Stimulated activated CD8-positive, alpha-beta memory T cell treated with anti-CD3 and anti-CD28 coated beads, Interleukin-4, amount 100 ng/mL, for 24 hours (primary cell): ENCODE measurements at places on chromosomes 2 and 18.

DNA sequence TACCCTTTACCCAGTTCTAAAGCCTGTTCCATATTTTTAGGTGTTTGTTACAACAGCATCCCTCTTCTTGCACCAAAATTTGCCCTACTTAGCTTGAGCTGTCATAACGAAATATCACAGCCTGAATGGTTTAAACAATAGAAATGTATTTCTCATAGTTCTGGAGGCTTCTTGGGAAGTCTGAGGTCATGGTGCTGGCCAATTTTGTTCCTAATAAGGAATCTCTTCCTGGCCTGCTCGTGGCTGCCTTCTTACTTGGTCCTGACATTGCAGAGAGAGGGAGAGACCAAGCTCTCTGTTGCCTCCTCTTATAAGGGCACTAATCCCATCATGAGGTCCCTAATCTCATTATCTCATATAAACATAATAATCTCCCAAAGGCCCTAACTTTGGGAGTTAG lies 267.8 kb downstream of the PID1 start:
- DNase-seq: no peak

- DNase-seq: no peak
Measured at GRCh38 chr2:229653531-229653930, 60.8 kb downstream of the DNER start.

- no peak for DNase-seq
Measured at GRCh38 chr18:4125224-4125623, 329.9 kb downstream of the DLGAP1 start.

DNA sequence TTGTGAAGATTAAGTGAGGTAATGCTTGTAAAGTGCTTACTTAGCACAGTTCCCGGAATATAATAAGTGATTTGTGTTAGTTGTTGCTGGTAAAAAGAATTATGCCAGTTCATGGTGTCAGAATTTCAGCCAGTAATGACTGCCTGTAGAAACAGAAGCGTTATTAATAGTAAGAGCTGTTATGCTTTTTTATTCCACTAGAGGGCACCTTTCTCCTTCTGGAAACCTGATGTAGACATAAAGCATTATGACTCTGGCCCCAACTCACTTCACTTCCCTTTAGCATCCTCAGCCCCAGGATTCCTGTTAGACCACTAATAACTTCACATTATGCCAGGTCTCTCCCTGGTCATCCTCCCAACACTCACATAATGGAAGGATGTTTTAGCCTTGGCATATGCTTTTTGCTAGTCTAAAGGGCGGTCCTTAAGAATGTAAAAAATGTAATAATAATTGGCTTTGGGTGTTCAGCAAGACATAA lies 34.9 kb downstream of the C18orf54 start:
- DNase-seq: no peak

GRCh38 chr2:173195100-173195499 lies 119.5 kb downstream of the MAP3K20 start:
- DNase-seq: no peak

DNA sequence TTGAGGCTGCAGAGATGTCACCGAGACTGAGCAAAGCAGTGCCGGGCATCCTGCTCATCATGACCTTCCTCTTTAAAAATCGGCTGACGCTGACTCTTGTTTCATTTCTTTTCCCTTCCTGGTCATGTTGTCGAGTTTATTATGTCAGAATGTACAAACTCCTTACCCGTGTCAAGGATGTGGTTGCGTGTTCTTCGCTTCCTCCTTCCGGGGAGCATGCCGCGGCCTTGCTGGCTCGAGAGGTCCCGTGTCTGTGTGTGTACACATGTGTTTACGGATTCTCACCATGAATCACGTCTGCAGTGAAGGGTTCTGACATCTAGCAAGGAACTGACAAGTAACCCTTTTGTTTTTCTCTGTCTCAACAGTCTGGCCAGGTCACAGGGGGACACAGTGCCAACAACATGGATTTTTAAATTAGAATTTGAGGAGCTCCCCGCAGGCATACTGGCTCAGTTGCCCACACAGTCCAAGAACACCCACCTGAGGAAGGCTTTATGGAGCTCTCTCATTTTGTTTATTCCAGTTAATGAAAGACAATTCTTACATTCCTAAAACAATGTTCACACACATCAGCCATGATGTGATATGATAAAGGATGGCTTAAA lies 60.2 kb downstream of the MYT1L start:
- DNase-seq: no peak

- DNase-seq: no peak
Measured at GRCh38 chr2:144759746-144760145, 239.8 kb upstream of the ZEB2 start.

- no peak for DNase-seq
Measured at GRCh38 chr18:9848170-9848879, 37.4 kb upstream of the TXNDC2 start.

GRCh38 chr2:202121532-202122162 lies 48.6 kb downstream of the KIAA2012 start:
- DNase-seq: no peak

DNA sequence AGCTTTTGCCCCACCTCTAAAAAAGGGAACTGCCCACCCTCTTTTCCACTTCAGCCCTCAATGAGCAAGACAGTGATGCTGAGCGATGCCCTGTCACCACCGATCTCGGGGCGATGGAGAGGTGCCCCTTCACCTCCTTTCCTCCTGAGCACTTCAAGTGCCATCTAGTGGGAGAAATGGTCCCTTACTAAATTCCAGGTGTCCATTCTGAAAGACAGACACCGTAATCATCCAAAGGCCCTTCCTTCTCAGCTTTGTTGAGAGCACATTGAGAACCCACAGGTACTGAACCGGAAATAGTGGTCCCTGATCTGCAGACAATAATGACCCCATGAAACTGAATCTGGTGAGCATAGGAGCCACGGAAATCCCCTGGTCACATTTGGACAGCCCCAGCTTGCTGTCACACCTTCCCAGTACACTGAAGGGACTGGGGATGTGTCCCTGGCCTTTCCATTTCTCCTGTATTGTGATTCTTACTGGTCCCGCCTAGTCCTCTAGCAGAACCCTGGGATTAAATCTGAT lies 38.5 kb downstream of the KCTD18 start:
- no peak for DNase-seq

DNA sequence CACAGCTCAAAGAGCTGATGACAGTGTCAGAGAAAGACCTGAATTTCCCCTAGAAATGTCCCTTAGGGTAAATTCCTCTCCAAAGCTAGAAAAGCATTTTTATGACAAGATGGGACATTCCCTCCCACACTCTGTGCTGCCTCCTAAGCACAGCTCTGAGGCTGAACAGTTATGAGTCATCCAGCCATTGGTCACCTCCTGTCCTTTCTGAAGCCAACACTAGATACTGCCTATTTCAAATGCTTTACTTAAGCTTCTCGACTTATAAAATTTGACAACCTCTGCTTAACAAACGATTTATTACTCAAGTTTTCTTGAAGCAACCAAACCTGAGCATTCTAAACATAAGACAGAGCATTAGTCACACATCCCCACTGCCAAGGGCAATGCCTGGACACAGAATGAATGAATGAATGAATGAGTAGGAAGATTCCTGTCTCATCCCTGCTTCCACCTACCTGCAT lies 35.4 kb downstream of the B4GALT6 start:
- no peak for DNase-seq

DNA sequence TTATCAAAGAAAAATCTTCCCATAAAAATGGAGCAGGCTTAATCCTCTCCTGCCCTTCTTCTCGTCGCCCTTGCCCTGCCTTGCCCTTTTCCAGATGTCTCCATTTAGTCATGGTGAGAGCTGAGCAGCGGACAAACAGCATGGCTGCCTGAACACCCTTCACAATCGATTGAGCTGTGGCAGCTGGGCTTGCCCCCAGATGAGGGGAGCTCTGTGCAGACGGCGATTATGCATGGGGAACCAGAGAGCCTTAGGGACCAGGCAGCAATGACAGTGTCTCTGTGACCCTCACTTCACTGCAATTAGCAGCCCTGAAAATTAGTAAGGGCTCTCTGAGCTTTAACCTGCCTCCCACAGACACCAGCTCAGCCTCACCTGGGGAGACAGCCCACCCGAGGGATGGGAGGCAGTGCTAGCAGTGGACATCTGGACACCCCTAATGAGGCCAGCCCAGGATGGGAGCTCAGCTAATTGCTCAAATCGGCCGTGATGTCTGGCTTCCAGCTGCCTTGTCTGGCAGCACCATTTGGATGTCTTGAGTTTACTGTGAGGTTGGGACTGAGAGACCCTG lies 365.7 kb downstream of the TNS1 start:
- DNase-seq: no peak

- no peak for DNase-seq
Measured at GRCh38 chr18:78899241-78899640, 80.4 kb upstream of the SALL3 start.

GRCh38 chr2:219573166-219573565 lies 1.1 kb downstream of the INHA start:
- no peak for DNase-seq

GRCh38 chr2:169743549-169743948 lies 9.9 kb downstream of the KLHL23 start:
- no peak for DNase-seq

GRCh38 chr2:227351639-227352038 lies 26.6 kb downstream of the MFF start:
- DNase-seq: no peak

GRCh38 chr18:26057344-26057773 lies 33.1 kb downstream of the SS18 start:
- DNase-seq: peak; percentile 4

DNA sequence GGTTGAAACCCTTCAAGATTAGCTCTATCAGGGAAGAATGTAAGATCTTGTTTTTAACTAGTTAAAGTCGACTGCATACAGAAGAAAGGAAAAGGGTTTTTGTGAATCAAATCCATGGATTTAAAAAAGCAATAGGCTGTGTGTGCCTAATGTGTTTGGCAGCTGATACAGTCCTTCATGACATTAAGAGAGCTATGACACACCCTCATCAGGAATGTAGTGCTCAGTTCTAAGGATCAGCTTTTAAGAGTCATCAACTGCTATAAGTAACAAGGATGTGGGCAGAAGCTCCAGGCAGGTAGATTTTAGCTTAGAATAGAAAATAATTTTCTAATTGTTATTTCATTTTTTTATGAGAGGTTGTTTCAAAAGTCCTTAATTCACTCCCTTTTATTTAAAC lies 52.9 kb downstream of the PPP1R1C start:
- DNase-seq: no peak

DNA sequence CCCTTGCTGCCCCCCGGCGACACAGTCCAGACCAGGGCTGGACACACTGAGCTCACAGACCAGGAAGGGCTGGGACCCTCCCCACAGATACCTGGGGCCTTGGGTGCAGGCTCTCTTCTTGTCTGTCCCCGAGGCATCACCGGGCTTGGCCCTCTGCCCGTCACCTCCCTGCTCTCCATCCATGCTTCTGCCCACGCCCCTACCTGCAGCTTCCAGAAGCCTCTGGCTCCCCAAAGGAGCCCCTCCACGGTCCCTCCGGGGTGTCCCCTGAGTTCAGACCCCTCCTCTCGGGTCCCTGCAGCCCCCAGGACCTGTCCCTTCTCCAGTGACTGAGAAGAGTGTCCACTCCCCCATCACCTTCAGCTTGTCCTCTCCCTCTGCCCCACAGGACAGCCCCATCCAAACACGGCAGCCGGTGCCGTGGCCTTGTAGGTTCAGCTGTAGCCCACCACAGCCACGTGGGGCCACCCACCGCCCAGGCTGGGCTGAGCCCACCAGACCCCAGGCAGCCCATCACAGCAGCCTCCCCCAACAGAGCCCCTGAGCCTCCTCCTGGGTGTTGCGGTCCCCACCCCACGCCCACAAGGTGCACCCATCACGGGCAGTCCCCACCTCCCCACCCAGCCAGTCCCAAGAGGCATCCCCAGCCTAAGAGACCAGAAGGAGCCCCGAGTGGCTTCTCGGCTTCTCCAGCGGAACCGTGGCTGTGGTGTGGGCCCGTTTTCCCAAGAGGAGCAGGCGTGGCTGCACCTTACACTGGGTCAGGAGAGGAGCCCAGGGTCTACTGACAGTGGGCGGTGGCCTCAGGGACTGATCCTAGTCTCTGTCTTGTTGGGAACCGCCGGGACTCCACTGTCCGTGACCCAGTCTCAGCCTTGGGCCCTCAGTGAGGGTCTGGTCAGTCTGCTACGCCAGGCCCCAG lies 53.1 kb downstream of the RAMP1 start:
- DNase-seq: no peak

GRCh38 chr2:218291318-218292047 lies 820 bp downstream of the TMBIM1 start:
- no peak for DNase-seq

- no peak for DNase-seq
Measured at GRCh38 chr2:26722911-26723310, 30.4 kb downstream of the KCNK3 start.

- DNase-seq: no peak
Measured at GRCh38 chr2:60602388-60602787, 48.9 kb upstream of the BCL11A start.

- no peak for DNase-seq
Measured at GRCh38 chr18:76783786-76784484, 38.4 kb upstream of the ZNF236 start.

DNA sequence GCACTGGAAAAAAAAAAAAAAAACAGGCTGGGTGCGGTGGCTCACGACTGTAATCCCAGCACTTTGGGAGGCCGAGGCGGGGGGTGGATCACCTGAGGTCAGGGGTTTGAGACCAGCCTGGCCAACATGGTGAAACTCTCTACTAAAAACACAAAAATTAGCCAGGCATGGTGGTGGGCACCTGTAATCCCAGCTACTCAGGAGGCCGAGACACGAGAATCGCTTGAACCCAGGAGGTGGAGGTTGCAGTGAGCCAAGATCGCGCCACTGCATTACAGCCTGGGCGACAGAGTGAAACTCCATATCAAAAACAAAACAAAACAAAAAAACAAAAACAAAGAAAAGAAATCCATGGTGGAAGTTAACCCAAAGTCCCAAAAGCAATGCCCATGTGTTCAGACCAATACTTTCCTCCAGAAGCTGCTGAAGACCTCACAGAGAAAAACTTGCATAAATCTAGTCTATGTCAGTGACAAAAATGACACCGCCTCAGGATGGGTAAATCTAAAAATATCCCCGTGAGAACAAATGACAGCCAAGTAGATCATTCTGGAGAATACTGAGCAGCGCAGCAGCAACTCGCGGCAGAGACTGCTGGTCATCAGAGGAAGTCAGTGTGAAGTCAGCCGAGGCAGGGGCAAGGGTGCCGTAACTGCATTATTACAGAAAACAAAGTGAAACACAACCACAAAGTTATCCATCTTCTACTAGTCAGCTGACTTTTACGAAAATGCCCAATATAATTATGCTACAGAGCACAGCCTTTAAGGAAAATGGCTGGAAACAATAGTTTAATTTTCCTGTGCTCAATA lies 41.0 kb downstream of the LPIN2 start:
- peak; percentile 55 for DNase-seq

DNA sequence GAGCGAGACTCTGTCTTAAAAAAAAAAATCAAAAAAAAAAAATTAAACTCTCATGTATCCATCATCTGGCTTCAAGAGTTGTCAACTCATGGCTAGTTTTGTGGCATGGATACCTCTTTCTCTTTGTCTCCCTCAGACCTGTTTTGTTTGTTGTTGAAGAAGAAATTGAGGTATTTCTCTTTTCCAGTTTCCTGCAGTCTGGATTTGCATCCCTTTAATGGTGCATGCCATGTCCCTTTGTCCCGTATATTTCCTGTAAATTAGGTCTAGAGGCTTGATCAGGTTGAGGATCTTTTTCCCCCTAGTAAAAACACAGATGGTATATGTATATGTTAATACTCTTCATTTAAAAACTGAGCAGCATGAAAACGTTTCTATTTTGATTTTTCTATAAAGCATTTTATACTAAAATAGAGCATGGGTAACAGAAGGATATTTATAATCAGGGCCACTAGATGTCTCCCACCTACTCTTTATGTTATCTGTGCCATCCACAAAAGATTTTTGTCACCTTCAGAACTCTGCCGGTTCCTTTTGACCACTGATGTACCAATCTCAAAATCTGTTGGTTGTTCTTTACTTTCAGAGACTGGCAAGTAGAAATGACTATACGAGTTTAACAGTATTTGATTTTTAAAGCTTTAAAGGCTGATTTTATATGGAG lies 80.1 kb downstream of the GALNT1 start:
- no peak for DNase-seq
